ENCODE measurements at places on chromosomes 3 and 15.

GRCh38 chr15:66429546-66429945 lies 42.8 kb downstream of the MAP2K1 start:
- no peak for DNase-seq

DNA sequence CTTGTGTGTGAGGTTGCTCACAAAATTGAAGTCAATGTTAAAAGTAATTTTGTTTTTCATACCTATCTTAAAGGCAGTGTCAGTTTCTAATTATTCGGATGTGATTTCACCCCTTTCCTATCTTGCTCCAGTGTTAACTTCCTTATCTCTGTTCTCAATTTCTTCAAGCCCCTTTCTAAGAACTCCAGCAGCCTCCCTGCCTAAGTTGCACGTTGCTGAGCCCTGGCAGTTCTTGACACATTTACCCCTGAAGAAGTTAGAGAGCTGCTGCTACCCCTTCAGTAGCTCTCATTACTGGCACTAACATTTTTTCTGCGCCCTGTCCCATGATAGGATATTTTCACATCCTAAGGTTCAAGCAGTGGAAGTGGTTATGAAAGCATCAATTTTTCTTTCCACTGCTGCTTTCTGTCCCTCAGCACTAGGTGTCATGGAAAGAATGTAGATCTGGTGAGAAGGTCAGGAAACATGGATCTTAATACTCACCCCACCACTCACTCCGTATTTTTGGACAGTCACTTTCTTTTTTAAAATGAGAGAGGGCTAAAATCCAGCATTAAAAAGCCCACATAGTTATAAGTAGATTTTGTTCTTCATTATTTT lies 62.9 kb downstream of the OPA1 start:
- no peak for DNase-seq

DNA sequence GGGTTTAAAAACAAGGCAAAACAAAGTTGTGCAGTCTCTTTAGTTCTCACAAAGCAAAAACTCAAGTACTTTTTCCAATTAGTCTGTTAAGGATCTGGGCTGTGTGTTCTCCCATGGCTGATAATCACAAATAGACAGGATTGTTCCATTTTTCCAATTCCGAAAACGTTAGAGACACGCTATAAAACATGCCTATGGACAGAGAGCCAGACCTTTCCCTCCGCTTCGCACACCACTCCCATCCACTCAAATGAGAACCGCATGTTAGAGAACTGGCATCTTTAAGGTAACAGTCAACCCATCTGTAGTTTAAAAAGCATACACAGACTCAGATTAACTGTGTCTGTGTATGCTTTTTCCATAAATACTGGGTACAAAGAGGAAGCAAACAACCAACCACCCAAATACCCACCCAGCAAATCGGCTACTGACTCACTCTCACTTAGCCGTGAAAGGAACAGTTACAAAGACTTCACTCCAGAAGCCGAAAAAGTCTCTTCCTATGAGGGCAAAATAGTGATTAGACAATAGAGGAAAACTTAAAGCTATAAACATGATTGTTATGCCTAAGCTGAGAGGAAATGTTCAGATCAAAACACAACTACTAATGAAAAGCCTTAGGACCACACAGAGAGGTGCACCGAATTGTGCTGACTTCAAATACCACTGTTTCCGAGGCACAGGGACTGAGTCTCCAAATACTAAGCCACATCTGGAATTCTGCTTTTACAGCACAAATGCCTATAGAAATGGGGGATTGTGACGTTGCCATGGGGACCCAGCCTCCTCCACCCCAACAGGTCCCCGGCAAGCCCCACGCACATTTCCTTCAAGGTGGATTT lies 36.1 kb downstream of the IL17RD start:
- DNase-seq: no peak

GRCh38 chr3:172107403-172107802 lies 68.0 kb downstream of the FNDC3B start:
- peak; percentile 55 for DNase-seq

DNA sequence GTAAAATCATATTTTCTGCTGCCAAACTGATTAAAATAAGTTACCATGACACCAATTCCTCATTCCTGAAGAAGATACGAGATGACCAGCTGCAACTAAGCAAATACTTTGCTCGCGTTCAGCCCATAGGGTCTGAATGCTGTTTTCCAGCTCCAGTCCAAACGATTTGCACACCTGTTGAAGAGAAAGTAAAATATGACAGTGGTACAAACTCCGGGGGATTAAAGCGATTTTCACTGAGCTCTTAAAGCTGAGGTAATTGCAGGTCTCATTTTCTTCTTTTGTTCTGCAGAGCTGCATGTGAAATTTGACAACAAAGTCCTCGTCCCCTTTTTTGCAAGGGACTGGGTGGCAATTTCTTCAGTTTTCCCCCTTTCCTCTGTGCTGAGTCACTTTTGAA lies 118.4 kb downstream of the NR2F2 start:
- DNase-seq: no peak

- no peak for DNase-seq
Measured at GRCh38 chr3:129263161-129263910, 13.9 kb downstream of the COPG1 start.

- DNase-seq: no peak
Measured at GRCh38 chr3:196390116-196390515, 42.1 kb downstream of the UBXN7 start.

DNA sequence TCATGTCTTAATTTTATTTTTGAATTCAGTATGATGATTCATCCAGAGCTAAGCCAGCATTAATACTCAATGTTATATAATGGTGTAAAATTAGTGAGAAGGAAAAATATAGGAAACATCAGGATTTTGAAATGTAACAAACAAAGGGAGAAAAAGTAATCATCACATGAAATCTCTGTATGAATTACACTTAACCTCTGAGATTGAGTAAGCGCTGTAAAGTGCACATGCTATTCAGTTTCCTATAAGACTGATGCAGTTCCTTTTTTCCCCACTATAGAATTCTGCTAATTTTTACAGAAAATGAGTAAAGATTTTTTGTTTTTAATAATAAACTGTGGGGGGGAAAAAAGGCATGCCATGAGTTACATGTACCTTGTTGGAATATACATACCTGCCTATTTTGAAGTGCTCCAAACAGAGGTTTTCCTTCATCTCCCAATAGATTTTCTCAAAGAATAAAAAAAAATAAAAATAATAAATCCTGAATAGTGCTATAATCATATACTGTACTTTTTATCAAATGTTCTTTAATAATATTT lies 64.0 kb upstream of the TTBK2 start:
- DNase-seq: no peak

- no peak for DNase-seq
Measured at GRCh38 chr3:55089211-55089610, 161.4 kb upstream of the LRTM1 start.

GRCh38 chr3:139227165-139227564 lies 116.7 kb upstream of the MRPS22 start:
- no peak for DNase-seq

GRCh38 chr3:24100696-24101402 lies 155.8 kb downstream of the NR1D2 start:
- no peak for DNase-seq

GRCh38 chr15:88644741-88645140 lies 5.9 kb downstream of the ISG20 start:
- no peak for DNase-seq

- peak; percentile 75 for DNase-seq
Measured at GRCh38 chr15:74695597-74696397, at the start of gene EDC3. TSS of gene EDC3 (minus strand) at chr15:74696024. CDS start at chr15:74675124, 20,900 bp downstream.

DNA sequence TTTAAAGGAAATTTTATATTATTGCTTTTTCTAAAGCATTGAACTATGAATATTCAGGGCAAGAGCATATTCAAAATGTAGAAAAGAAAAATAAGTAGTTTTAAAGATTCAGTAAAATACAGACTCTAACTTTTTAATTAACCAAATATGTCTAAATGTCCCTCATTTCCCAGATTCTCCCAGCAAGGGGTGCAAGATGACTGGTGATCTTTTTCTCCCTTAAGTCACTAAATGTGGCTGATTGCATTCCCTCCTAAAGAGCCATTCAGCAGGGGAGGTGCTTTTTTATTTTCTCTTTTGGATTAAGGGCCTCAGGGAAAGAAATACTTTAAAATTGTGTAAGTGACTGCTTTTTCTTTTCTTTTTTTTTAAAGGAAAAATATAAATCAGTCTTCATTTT lies 406.9 kb downstream of the OXSM start:
- DNase-seq: no peak

- no peak for DNase-seq
Measured at GRCh38 chr15:67403428-67404154, 117.3 kb upstream of the C15orf61 start.

GRCh38 chr15:93500155-93500554 lies 411.1 kb upstream of the RGMA start:
- no peak for DNase-seq

DNA sequence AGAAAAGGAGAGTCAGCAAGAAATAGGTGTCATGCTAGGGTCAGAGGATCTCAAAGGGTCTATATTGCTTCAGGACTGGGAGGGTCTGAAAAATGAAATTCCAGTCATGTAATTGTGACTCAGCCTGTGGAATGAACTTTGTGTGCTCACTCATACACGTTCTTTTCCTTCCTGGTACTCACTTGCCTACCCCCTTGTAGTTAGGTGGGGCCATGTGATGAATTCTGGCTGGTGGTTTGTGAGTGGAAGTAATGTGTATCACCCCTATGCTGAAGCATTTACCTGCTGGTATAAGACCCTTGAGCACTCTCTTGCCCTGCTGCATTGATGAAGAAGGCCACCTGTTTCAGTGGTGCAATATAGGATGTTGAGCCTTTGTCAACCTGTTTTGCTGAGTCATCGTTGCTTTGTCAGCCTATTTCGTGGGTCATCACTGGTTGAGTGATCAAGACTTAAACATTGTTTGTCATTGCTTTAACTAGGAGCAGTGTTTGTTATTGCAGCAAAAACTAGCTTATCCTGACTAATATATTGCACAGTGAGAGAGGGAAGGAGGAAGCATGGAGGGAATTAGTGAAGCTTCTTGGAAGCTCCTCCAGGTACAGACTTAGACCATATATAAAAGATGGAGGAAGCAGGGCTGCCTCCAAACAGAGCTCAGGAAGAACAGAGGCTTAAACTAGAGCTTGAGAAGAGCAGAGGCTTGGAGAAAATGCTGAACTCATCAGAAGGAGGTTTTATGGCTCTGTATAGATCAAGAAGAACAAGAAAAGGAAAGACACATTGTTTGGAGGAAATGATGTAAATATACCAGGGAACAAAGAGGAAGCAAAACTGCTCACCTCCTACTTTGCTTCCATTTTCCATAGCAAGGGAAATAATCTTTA lies 28.9 kb downstream of the TLNRD1 start:
- no peak for DNase-seq

DNA sequence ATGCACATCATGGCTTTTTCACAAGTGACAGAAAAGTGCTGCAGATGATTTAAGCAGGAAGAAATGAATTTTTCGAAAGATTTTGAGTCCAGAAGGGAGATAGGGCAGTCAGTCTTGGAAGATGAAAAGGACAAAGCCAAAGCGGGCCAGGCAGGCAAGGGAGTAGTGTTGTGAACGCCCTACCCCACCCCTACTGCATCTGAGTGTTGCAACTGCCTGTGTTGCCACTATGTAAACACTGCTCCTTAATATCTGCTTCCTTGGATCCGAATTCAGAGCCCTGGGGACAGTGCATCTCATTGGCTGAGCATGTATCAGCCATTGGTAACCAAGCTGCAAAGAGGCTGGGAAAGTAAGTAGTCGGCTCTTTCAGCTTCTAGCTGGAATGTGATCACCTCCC lies 39.0 kb downstream of the CNTN4 start:
- DNase-seq: no peak

GRCh38 chr3:7082244-7082643 lies 221.3 kb downstream of the GRM7 start:
- DNase-seq: no peak

- no peak for DNase-seq
Measured at GRCh38 chr15:60390871-60391501, 6.8 kb downstream of the ANXA2 start.

- no peak for DNase-seq
Measured at GRCh38 chr15:90213818-90214204, 12.7 kb downstream of the SEMA4B start.

DNA sequence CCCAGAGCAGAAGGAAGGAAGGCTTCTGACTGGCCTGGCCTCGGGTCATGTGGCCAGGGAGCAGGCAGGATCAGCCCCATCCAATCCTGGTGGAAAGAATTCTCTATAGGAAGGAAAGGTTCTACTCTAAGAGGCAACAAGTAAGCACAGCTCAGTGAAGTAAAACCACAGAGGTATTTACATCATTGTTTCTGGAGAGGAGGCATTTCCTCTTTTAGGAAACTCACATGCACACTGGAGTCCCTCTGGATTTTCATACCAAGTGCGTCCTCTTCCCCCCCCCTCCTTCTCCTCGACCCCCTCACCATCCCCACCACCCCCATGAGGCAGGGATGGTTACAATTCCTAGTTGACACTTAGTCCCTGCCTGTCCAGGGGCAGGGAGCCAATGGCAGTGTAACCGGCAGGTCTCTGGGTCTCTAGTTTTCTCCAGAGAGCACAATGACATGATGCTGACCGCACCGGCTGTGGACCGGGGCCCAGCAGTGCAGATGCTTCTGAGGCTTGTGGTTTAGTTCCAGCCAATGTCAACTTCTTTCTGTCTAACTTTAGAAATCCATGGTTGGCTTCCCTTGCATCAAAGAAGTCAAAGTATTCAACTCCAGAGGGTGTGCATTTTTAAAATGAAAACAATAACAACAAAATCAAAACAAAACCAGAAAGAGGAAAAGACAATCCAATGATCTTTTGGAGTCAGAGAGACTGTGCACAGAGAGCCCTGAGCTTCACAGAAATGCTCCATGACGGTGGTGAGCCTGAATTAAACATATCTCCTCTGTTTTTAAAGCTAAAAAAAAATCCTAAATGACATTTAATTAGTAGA lies 230.3 kb upstream of the TLE3 start:
- DNase-seq: no peak

- DNase-seq: no peak
Measured at GRCh38 chr3:22660606-22661005, 542.5 kb upstream of the UBE2E2 start.

DNA sequence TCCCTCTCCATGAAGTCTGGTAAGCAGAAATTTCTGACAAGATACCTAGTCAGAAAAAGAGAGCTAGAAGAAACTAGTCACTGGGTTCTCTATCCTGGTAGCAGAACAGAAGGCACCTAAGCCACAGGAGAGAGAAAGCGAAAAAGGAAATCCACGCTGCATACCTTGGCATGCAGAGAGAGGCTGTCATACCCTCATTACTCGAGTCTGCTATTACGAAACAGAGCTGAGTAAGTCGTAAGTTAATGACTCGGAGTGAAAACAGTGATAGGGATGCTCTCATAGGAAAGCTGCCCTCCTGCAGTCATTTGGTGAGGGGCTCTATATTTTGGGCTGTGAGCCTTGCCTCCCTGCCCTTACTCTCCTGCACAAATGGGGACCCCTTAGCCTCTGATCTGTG lies 16.2 kb downstream of the CLRN1 start:
- no peak for DNase-seq

GRCh38 chr3:194877291-194878119 lies 191.8 kb downstream of the FAM43A start:
- DNase-seq: no peak

Data from stimulated activated CD4-positive, alpha-beta T cell treated with anti-CD3 and anti-CD28 coated beads, TNF-alpha, amount 100 ng/mL, for 48 hours (primary cell).